Transverse colon (tissue), 4 donors: ENCODE measurements at places on chromosomes 16 and 17. TPM values are rescaled to one million over a fixed set of nuclear protein-coding genes. Genes with fewer than 3 reads are reported as not detected.

RBFOX1 gene
- 3.2 TPM for total RNA-seq

- peak; percentile 73 for DNase-seq
- H3K36me3 ChIP-seq, result peaks cover 36% of the 10 kb centered on the region
- H3K4me1 ChIP-seq, result peaks cover 17% of the 10 kb centered on the region
- peak overlapping the region; percentile 90 for H3K4me3 ChIP-seq
- peak overlapping the region; percentile 97 for H3K27ac ChIP-seq
- H3K27me3 ChIP-seq, result no peaks in the 10 kb centered on the region
Observed at GRCh38 chr17:41687828-41688640, 651 bp upstream of the EIF1 start.

KRT27 gene
- total RNA-seq, result not detected

SLC25A11 gene
- 72.6 TPM for total RNA-seq

- no peak overlapping the region for H3K27ac ChIP-seq
- H3K4me1 ChIP-seq, result no peaks in the 10 kb centered on the region
- H3K4me3 ChIP-seq, result no peak overlapping the region
- no peaks in the 10 kb centered on the region for H3K27me3 ChIP-seq
Observed at GRCh38 chr17:34714475-34715410, 135.4 kb downstream of the TMEM132E start.

- H3K36me3 ChIP-seq, result no peaks in the 10 kb centered on the region
- peaks cover 21% of the 10 kb centered on the region for H3K4me1 ChIP-seq
- peak overlapping the region; percentile 37 for H3K4me3 ChIP-seq
- DNase-seq, result peak; percentile 59
- peak overlapping the region; percentile 56 for H3K27ac ChIP-seq
- H3K27me3 ChIP-seq, result no peaks in the 10 kb centered on the region
Observed at GRCh38 chr17:15782866-15783265, 50.8 kb downstream of the TBC1D26 start.

- H3K27me3 ChIP-seq, result no peaks in the 10 kb centered on the region
- H3K27ac ChIP-seq, result peak overlapping the region; percentile 75
- DNase-seq, result no peak
- no peak overlapping the region for H3K4me3 ChIP-seq
- H3K4me1 ChIP-seq, result peaks cover 13% of the 10 kb centered on the region
- H3K36me3 ChIP-seq, result no peaks in the 10 kb centered on the region
Observed at GRCh38 chr17:66541461-66542128, 239.2 kb downstream of the PRKCA start.

GRCh38 chr16:2121853-2122252 is 13.8 kb downstream of the PKD1 start:
- DNase-seq, result no peak
- no peak overlapping the region for H3K4me3 ChIP-seq
- peak overlapping the region; percentile 98 for H3K27ac ChIP-seq
- H3K27me3 ChIP-seq, result no peaks in the 10 kb centered on the region
- peaks cover 51% of the 10 kb centered on the region for H3K4me1 ChIP-seq

KRT33B gene
- total RNA-seq, result not detected

DNA sequence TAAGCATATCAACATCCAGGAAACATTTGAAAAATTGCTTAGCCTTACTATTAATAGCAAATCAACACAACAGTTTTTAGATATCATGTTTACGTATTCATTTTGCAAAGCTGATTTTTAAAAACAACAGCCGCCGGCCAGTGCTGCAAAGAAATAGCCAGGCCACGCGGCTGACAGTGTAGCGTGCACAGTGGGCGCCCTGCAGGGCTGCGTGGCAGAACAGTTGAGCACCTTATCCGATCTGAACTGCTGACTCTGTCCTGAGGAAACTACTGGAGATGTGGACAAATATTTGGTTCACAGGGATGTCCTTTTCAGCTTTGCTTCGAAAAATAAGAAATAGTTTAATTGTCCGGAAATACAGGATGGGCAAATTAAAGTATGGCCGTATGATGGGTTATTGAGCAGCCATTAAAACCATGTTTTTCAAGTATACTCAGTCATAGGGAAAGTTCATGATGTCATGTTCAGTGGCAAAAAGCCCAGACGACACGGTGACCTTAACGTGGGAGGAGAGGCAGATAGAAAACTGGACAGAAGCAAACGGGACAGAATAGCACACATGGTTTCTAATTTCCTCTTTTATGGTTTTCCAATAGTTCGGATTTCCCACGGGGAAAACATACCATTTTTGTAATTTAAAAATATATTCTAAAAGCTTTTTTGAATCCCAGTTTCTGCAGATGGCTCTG is 52.4 kb upstream of the ENDOV start:
- H3K27me3 ChIP-seq, result no peaks in the 10 kb centered on the region
- no peak for DNase-seq

DNA sequence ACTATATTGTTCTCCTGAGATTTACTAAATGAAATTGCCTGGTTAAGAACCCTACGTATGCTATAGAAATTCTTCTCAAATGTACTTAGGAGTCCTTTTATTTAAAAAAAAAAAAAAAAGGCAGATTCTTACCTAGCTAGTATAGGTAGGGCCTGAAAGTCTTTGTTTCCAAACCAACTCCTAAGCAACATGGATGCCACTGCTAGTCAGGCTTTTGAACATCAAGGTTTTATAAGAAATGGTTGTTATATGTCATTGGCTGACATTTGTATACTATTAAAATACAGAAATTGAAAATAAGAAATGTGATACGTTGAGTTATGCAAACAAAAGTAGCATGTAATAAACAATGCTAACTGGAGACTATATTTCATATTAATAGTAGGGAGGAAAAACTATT is 1.2 kb downstream of the EVI2A start:
- DNase-seq, result no peak
- H3K4me3 ChIP-seq, result peak overlapping the region; percentile 30
- H3K36me3 ChIP-seq, result no peaks in the 10 kb centered on the region
- peak overlapping the region; percentile 72 for H3K27ac ChIP-seq
- H3K4me1 ChIP-seq, result no peaks in the 10 kb centered on the region
- H3K27me3 ChIP-seq, result no peaks in the 10 kb centered on the region

GRCh38 chr16:53187775-53188174 is 133.0 kb downstream of the CHD9 start:
- no peaks in the 10 kb centered on the region for H3K4me1 ChIP-seq
- no peak for DNase-seq
- no peak overlapping the region for H3K4me3 ChIP-seq
- no peaks in the 10 kb centered on the region for H3K36me3 ChIP-seq
- no peak overlapping the region for H3K27ac ChIP-seq

RASD1 gene
- 48.2 TPM for total RNA-seq

ZG16 gene
- total RNA-seq, result 1,268 TPM

MYH13 gene
- total RNA-seq, result 2.6 TPM

DNA sequence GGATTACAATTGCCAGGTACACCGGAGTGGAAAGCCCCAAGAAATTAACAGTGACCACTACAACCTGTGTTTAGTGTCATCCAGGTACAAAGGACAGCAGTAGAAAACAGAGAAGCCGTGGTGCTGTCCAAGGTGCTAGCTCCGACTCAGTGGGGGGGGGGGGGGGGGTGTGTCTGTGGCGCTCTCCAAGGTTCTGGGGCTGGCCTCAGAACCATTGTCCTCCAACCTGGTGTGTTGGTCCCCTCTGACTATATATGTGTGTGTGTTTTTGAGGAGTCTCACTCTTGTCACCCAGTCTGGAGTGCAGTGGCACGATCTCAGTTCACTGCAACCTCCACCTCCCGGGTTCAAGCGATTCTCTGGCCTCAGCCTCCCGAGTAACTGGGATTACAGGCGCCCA is 5.8 kb upstream of the ZNF23 start:
- H3K4me3 ChIP-seq, result no peak overlapping the region
- DNase-seq, result no peak
- H3K36me3 ChIP-seq, result no peaks in the 10 kb centered on the region
- H3K27me3 ChIP-seq, result no peaks in the 10 kb centered on the region
- no peak overlapping the region for H3K27ac ChIP-seq

PDILT gene
- not detected for total RNA-seq

DNA sequence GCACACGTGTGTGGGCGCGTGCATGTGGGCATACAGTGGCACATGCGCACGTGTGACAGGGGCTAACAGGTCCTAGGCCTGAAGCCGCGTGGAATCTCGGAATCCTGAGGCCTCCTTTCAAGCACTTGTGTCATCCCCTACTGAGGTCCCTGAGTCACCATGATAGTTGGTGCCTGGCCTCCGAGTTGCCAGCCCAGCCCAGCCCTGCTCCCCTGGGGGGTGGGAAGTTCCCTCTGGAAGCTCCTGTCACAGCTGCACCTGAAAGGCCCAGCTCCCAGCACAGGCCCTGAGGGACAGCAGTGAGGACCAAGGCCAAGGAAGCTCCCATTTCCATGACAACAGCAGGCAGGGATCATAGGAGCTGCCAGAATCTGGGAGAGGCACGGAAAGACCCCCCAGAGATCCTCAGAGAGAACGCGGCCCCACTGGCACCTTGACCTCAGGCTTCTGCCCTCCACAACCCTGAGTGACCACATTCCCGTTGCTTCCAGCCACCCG is 35.4 kb upstream of the ENPP7 start:
- peaks cover 26% of the 10 kb centered on the region for H3K27me3 ChIP-seq
- DNase-seq, result no peak
- H3K27ac ChIP-seq, result no peak overlapping the region
- H3K4me1 ChIP-seq, result peaks cover 17% of the 10 kb centered on the region

DNA sequence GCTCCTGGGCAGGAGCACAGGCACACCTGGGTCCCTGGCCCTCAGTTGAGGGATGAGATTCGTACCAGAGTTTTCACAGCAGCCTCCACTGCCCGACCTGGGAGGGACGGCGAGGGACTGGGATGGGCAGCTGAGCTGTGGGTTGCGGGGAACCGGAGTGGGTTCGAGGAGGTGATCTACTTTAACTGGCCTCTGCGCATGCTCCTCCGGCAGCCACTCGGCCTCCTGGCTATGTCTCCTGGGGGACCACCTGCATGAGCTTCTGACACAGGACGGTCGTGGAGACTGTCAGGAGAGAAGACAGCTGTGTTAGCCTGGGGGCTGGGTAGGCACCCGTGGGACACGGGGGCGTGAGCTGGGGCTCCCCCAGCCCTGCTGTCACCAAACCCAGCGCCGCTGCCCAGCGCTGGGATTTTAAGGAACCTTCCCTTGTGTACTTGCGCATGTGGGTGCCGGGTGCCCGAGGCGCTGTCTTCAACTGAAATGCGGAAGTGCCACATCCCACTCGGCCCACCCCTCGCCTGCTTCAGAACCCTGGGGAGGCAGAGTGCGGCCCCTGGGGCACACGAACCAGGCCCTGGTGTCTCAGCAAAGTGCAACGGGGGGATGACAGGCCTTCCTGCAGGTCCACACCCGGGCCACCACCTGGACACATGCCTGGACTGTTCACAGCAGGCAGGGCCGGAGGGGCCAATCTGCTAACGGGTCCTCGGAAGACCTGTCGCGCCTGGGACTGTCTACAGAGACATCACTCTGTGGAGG is 36.4 kb downstream of the SLC7A5 start:
- H3K36me3 ChIP-seq, result no peaks in the 10 kb centered on the region
- no peaks in the 10 kb centered on the region for H3K4me1 ChIP-seq
- no peaks in the 10 kb centered on the region for H3K27me3 ChIP-seq
- no peak overlapping the region for H3K4me3 ChIP-seq
